ENCODE measurements at places on chromosomes 1 and 21. TPM values are rescaled to one million over a fixed set of nuclear protein-coding genes. Genes with fewer than 3 reads are reported as not detected.

Gene TFAP2E
- total RNA-seq = not detected

Gene FCRL6
- not detected for total RNA-seq

Gene IL22RA1
- under 0.01 TPM for total RNA-seq

Gene PHACTR4
- 11.2 TPM for total RNA-seq

Gene LGR6
- total RNA-seq = not detected

Gene SNX27
- 29.6 TPM for total RNA-seq

Gene UAP1
- 121 TPM for total RNA-seq

Gene DISC1
- total RNA-seq = 12.7 TPM

Gene RPF1
- 39.8 TPM for total RNA-seq

Gene KRTAP21-1
- not detected for total RNA-seq
